Left ventricle myocardium inferior (tissue), 1 donor: ENCODE measurements at places on chromosomes 5 and 9. TPM values are rescaled to one million over a fixed set of nuclear protein-coding genes. Genes with fewer than 3 reads are reported as not detected.

DNA sequence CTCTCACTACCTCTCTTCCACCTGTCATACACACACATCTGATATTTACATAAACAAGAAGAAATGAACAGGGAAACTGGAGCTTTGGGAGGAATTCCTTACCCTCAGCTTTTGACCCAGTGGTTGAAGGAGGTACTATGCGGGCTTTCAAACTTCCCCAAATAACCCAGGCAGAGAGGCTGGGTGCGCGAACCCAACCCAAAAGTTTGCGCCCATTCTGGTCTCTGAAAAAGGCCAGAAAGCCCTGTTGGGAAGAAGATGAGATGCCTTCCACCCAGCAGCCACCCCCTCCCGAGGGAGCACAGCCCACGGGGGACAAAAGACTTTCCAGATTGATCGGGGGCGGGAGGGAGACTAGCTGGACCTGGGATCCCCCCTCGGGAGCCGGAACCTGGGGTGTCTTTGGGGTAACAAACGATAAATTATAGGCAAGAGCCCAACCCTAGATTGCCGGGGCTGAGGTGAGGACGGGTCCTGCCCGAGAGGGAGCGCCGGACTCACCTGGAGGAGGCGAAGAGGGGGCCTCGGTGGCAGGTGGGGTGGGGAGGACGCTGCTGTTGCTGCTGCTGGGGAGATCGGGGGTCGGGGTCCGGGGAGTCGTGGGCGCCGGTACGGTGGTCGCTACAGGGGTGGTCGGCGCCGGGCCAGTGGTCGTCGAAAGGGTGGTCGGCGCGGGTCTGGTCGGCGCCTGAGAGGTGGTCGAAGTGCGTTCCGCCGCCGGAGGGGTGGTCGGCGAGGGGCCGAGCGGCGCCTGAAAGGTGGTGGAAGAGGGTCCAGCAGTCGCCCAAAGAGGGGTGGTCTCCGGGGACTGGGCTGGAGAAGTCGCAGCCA, 798 bp downstream of the MEGF9 start:
- peak; percentile 29 for DNase-seq

GRCh38 chr9:34557426-34558321, 31.9 kb downstream of the CNTFR start:
- DNase-seq, result no peak

DNA sequence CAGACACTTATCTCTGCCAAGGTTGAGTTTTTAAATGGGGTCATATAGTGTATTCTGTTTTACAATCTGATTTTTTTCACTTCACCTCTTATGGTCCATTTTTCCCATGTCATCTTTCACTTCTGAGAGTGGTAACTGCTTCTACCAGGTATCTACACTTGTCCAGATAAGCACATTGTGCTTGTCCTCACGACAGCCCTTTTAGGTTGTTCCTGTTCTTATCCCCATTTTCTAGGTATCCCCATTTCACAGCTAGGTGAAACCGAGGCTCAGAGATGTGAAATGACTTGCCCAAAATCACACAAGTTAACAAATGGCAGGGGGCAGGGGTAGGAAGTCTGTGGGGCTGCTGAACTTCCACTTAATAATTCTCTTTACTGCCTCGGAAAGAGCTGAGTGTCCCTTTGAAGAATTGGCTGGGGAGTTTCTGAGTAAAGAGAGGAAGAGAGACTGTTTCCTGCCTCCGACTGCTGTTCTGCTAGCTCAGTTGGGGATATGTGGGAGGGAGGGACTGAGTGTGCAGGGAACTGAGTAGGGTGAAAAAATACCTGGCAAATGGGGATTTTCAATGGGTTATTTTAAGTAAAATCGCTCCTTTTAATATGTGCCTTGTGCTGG, 255.4 kb downstream of the GRIA1 start:
- DNase-seq, result no peak

DNA sequence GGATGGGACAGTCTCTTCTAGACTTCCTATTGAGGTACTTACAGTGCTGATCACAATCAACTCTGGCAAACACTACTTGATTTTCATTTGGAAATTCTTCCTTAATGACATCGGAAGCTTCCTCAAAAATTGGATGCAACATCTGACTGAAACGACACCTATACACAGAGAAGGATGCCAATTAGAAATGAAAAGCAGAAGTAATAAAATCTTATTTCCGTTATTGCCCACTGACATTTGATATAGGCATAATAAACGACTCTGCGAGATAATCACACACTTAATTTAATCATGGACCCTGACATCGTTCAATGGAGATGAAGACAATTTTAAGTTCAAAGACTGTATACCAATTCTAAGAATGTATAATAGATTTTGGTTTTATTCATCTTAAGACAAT, 46.4 kb downstream of the ERP44 start:
- no peak for DNase-seq

DNA sequence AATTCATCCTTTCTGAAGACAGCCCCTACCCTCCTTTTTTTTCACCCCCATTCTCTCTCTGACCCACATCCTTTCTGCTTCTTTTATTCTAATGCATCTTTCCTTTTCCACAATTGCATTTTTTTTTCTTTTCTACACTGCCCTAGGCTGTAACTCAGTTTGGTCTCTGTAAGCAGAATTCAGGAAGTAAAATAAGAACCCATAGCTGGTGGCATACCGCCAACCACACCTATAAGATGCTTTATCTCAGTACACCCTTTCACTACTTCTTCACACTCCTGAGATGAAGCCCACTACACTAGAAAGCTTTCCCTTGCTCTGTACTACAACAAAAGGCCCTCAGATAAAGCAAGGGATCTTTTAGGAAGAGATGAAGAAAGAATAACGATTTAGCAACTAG, 16.1 kb upstream of the TSSK1B start:
- no peak for DNase-seq

DNA sequence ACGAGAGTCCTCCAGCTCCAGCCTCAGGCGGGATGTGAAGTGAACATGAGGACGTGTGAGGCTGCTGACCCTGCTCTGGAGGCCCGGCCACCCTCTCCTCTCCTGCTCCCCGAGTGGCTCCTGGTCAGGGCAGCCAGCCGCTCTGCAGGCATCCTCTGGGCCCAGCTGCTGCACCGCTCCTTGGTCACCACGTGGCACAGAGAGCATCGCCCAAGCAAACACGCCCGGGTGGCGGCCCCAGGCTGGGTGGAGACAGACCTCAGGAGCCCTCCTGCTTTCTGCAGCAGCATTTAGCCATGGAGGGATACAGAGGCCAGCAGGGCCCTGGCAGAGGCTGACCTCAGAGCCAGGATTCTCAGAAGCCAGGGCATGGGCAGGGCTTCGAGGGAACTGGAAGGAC, 69.7 kb upstream of the SARDH start:
- no peak for DNase-seq

- no peak for DNase-seq
Measured at GRCh38 chr9:88256216-88256615, 117.9 kb upstream of the SPATA31C2 start.

The GBA2 gene
- 75.0 TPM for total RNA-seq

The AHRR gene
- total RNA-seq, result 1.4 TPM

The CMYA5 gene
- 1,210 TPM for total RNA-seq
